Activated T-cell treated with anti-CD3 and anti-CD28 coated beads for 24 hours (primary cell): ENCODE measurements at places on chromosomes 5 and 9.

GRCh38 chr5:168608821-168609220 lies 29.7 kb upstream of the PANK3 start:
- no peak for DNase-seq

DNA sequence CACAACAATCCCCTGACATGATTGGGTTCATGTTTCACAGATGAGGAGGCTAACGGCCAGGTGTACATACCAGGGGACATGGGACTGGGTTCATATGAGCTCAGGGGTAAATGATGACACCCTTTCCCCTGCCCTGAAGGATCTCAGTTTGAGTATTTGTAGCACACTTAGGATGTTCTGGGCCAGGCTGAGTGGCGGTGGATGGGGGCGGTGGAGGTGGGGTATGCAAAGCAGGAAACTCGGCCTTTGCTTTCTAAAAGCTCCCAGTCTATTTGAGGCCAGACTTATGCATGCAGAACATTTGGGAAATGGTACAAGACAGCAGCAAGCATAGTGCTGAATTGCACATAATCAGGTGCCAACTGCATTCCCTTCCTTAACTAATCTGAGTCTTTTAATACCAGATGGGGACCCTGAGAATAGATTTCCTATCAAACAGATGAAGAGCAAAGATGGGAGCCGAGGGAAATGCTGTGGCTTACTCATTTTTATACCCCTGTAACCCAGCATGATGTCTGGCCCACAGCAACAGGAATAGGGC lies 4.9 kb upstream of the KCNIP1 start:
- no peak for DNase-seq

GRCh38 chr5:52685566-52685965 lies 102.2 kb upstream of the ITGA1 start:
- no peak for DNase-seq

DNA sequence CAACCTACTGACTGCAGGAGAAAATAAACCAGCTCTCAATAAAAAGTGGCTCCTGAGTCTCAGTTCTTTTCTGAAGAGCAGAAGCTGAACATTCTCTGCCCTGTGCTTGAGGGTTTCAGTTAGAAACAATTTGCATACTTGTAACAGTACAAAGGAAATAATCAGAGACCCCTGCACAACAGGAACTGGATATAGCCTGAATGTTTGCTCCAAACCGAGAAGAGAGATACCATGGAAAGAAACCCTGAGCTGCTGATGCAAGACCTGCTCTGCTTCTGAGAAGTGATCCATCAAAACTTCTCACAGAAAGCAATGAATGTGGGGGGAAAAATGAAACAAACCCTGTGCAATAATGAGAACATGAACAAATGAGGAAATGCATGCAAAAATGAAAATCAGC lies 592.9 kb downstream of the SEMA5A start:
- no peak for DNase-seq
